ENCODE measurements at places on chromosomes 11 and 22.

DNA sequence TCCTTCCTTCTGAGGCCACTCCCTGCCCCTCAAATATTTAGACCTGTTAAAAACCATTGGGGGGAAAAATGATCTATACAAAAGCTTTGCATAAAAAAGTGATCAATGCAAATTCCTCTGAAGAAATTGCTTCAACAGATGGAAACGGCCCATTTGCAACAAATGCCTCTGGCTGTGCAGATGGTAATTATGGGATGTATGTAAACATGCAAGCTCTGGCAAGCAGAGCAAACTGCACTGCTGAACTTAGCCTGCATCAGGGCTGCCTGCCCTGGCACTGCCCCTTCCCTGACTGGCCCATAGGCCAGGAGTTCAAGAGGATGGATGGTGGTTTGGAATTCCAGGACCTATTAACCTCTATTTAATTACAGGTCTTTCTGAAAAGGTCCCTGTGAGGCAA is 388.7 kb downstream of the MIAT start:
- no peak for DNase-seq

DNA sequence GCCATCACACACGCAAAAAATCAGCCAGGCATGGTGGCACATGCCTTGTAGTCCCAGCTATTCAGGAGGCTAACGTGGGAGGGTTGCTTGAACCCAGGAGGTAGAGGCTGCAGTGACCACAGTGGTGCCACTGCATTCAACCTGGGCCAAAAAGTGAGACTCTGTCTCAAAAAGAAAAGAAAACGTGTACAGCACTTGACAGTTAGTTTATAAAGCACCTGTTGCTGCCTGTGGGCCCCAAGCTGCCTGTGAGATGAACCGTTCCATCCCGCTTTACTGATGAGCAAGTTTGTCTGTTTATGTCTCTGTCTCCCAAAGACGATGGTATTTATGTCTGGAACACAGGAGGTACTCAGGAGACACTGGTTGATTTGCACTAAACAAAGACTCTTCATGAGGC is 1.5 kb upstream of the PRR5 start:
- DNase-seq: no peak

DNA sequence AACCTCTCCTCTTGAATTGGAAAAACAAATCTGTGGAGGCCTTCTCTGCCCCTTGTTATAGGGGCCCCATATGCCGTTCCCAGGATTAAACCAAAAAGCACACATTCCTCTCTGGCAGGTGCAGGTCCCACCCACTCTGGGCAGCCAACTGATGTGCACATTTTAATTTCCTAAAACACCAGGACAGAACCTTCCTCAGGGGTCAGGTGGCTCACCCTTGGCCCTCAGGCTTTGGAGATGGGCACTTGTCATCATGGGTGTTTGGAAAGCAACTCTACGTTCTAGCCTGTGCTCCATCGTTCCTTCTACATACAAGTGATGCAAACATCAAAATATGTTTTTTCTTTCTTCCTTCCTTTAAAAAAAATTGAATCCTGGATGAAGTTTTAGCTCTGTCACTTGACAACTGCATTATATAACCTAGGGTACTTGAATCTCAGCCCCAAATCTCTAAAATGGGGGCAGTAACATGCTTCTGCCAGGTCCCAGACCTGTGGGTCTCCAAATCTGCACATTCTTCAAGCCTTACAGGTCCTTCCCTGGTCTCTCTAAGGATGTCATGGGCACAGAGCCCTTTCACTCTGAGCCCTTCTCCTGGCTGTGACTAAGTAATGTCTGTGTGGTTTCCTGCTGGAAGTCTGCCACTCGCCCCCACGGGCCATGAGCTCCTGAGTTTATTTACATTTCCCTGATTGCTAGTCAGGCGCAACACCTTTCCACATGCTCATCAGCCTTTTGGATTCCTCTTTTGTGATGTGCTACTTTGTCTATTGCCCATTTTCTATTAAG is 43.8 kb downstream of the KCNQ1OT1 start:
- DNase-seq: no peak

- DNase-seq: no peak
Measured at GRCh38 chr11:17967661-17968060, 45.2 kb downstream of the SERGEF start.

DNA sequence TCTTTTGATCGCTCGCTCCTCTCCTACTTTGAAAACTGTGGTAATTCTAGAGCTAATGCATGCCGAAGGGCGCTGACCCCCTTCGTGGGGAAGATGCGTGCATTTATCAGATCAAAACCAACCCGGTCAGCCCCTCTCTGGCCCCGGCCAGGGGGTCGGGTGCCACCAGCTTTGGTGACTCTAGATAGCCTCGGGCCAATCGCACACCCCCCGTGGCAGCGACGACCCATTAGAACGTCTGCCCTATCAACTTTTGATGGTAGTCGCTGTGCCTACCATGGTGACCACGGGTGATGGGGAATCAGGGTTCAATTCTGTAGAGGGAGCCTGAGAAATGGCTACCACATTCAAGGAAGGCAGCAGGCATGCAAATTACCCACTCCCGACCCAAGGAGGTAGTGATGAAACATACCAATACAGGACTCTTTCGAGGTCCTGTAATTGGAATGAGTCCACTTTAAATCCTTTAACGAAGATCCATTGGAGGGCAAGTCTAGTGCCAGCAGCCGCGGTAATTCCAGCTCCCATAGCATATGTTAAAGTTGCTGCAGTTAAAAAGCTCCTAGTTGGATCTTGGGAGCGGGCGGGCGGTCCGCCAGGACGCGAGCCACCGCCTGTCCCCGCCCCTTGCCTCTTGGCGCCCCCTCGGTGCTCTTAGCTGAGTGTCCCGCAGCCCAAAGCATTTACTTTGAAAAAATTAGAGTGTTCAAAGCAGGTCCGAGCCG is 3898.2 kb upstream of the OR11H1 start:
- no peak for DNase-seq

GRCh38 chr11:48109046-48109666 is 107.5 kb upstream of the OR4B1 start:
- no peak for DNase-seq

DNA sequence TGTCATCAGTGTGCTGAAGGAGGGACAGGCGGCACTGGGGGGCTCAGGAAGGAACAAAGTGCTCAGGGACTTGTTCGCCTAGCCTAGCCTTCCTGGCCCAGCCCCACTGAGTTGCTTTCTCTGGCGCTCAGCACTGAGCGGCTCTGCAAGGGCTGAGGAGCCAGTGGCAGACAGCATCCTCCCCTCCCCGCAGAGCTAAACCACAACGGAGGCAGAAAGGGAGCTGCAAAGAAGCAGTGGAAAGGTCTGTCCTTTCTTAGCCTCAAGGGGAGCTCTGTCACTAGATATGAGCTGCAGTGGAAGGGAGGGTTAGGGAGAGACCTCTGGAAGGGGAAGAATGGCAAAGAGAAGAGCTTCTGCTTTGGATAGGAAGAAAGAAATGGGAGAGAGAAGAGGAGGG is 89.7 kb upstream of the PHOX2A start:
- no peak for DNase-seq

DNA sequence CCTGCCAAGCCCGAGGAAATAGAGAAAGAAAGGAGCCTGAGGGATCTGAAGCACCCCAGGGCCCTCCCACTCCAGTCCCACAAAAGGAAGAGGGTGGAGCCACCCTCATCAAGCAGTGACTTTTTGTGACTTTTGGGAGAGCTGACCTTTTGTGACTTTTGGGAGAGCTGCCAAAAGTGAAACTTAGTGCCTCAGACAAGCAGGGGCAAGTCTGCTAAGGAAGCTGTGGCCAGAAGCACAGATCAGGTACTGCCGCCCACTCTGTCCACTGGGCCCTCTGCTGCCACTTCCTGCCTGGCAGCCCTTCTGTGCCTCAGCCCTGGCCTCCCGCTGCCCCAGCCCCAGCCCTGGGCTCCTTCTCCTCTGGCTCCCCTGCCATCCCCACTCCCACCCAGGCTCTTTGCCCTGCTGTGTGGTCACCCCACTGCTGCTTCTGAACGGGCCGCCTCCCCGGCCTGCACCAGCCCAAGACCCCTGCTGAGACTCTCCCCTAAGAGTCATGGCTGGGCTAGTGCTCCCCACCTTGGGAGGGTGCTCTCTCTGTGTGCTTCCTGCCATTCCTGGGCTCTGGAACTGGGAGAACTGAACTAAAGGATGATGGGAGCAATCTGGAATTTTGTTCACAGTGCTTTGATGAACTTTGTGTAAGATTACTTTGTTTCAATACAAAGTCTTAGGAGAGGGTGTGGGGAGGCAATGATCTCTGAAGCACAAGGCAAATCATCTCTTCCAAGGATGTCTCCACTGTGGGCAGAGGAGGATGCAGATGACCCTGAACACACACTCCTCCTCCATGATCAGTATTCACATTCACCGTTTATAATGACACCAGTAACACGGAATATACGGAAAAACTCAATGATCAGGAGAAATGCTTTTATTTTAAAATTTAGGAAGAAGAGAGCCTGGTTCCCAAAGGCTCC is at the start of gene APOBEC3H:
TSS of gene APOBEC3H (plus strand) at position 147 of the 923 bp plus-strand sequence. CDS start 3,035 bp downstream, outside the sequence.
- no peak for DNase-seq

DNA sequence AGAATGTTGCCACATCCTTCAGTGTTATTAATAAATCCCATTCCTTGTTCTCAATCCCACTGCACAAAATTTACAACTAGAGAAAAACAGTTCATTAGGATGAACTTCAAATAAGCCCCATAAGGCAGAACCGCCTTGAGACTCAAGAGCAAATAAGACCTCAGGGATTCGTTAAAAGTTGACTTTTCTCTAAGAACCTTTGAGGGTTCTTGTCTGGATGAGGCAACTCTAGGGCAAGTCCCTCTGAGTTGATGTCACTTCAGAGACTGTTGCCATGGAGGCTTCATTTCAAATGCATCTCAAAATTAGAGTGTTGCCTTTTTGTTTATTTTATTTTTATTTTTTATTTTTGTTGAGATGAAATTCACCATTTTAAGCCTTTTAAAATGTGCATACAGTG is 19.8 kb upstream of the PANX3 start:
- no peak for DNase-seq

DNA sequence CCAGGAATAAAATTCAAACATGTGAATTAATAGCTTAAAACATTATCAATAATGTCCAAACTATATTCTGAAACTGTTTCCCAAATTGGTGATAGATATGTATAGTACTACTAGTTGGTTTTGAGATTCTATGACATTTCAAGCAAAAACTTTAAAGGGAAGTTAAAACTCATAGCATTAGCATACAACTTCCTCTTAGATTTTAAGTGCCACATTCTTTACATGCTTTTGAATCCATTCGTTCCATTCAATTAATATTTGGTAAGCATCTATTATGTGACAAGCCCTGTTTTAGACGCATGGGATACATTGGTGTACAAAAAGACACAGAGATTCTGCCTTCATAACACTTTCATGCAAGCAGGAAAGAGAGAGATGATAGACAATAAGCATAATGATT is 8.9 kb downstream of the PATL1 start:
- no peak for DNase-seq

- no peak for DNase-seq
Measured at GRCh38 chr11:4862447-4863236, 13.6 kb upstream of the OR51S1 start.

DNA sequence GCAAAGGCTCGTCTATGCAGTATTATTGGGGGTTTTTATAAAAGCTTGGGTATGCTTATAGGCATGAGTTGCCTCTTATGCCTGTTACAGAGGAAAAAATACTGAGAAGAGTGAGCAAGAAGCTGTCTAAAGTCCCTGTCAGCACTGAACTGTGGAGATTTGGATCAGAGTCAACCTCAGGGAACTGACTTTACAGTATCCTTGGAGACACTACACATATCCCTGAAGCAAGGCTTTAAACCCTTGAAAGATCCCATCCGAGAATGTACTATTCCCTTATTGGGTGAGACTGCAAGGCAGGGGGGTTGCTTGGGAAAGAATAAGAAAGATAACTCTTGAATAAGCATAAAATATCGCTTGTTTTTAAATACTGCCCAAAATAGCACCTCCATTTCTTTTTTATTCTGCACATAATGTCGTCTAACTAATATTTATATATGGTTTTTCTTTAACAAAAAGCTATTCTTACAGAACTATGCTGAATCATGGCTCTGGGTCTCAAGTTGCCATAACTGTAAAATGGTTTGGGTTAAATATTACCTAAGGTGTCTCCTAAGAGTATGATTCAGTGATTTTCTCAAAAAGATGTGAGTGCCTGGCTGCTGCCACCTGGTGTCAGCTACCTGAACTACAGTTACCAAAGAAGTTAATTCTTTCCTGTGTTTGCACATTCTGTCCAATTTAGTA is 1062.8 kb downstream of the DLG2 start:
- peak; percentile 6 for DNase-seq

- no peak for DNase-seq
Measured at GRCh38 chr11:104422324-104422944, 258.5 kb upstream of the PDGFD start.

- no peak for DNase-seq
Measured at GRCh38 chr11:122220321-122220720, 104.3 kb upstream of the BLID start.

DNA sequence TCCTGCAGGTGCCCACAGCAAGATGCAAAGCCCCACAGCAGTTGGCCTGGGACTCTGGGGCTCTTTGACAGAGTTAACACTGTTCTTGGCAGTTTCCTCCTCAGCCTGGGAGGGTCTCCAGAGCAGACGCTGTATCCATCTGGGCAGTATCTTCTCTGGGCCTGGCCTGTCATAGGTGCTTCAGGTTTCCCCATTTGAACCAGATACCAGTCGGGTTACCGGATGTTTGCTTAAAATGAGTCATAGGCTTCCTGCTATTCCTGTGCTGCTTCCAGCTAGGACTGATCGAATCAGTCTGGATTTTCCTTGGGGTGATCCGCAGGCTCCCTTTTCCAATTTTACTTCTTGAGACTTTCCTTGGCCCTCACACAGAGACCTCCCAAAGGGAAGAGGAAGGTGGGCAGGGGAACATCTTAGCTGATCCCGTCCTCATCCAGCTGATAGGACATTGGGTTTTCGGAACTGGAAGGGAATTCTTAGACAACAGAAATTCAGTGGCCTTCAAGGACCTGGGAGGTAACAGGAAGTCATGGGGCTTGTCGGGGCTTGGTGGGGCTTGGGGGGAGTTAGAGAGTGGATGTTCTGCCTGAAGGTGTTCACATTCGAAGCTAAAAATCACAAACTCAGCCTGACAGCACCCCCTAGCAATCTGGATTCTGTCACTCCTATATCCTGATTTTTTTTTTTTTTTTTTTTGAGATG is 2.4 kb upstream of the RANGAP1 start:
- no peak for DNase-seq

DNA sequence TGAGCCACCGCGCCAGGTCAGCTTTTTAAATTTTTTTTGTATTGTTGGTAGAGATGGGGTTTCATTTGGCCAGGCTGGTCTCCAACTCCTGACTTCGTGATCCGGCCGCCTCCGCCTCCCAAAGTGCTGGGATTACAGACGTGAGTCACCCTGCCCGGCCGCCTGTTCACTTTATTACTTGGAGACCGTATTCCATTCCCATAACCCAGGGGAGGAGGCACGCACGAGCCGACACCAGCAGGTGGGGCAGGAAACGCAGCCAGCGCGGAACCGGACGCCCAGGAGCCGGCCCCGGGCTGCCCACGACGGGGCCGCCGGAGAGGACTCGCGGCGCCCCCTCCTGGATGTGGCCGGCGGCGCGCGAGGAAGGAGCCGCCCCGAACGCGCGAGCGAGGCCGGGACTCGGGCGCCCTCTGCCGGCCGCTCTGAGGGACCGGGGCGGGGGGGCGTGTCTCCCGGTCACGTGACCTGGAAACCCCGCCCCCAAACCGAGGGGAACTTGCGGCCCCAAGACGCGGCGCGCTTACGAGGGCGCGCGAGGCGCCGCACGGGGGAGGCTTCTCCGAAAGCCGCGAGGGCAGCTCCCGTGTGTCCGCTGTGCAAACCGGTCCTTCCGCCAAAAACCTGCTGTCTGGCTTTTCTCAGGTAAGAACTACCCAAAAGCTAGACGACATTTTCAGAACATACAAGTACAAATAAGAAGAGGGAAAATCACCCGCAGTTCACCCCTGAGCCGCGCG is 11.6 kb upstream of the RNH1 start:
- DNase-seq: peak; percentile 76

- DNase-seq: no peak
Measured at GRCh38 chr22:37509059-37509860, 10.0 kb downstream of the CARD10 start.

All from stimulated activated CD4-positive, alpha-beta T cell treated with anti-CD3 and anti-CD28 coated beads, Interleukin-4, amount 100 ng/mL, for 48 hours (primary cell).